H7 (cell line): ENCODE measurements at places on chromosomes 13 and 19.

DNA sequence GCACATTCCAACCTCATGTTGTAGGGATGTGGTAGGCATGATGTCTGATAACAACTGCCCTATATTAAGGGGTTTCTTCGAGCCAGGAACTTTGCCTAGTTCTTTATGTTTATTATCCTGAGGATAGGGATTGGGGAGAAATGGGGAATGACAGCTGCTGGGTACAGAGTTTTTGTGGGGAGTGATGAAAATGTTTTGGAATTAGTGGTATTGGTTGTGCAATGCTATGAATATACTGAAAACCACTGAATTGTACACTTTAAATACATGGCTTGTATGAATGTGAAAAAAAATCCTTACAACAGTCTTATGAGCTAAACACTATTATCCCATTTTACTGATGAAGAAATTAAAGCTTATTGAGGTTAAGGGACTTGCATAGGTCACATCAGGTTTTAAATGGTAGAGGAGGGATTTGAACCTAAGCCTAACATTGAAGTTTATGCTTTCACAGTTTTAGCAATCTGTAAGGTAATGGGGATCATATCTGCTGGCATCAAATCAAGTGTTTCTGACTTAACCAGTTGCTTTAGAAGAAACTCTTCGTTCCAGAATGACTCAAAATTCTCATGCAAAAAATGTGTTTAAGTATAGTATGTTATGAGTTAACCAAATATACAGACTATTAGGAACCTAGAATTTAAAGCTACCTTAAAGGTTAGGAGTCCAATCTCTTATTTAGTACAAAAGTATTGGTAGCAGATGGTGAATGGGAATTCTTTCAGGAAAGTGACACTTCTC, 61.4 kb downstream of the ERCC5 start:
- DNase-seq = no peak

DNA sequence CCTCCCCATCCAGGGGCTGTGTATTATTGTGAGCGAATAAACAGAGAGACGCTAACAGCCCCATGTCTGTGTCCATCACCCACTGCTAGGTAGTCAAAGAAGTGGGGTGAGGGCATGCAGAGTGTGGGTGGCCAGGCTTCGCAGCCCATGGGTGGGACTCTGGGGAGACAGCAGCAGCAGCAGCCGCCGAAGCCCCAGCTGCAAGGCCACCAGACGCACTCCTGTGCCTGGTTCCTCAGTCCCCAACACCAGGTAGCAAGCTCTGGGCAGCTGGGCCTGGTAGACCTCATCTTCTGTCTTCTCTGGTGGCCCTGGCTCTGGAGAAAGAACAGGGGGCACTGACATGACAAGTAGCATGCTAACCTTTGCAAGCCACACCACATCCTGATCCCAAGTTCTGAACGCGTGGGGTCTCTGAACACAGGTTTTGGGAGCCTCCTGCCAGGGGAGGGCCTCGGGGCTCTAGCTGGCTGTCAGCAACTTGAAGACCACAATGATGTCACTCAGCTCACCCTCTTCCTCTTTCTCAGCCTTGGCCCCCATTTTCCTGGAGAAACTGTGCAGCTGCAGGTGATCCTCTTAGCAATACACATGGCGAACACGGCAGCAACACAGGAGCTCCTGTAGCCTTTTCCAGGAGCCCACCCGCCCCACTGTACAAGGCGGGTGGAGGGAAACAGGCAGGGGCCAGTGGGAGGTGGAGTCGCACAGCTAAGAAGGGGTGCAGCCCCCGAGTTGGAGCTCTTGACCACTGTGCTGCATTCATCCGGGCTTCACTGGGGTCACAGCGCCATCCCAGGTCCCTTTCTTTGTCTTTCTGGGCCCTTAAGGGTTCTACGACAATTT, 5.8 kb downstream of the FUZ start:
- DNase-seq = peak; percentile 29

DNA sequence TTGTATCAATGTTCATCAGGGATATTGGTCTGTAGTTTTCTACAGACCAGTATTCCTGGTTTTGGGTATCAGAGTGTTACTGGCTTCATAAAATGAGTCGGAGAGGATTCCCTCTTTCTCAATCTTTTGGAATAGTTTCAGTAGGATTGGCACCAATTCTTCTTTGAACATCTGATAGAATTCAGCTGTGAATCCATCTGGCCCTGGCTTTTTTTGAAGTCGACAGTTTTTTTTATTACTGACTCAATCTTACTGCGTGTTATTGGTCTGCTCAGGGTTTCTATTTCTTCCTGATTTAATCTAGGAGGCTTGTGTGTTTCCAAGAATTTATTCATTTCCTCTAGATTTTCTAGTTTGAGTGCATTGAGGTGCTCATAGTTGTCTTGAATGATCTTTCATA, 11.4 kb downstream of the TEX26 start:
- DNase-seq = no peak

GRCh38 chr13:40109351-40109844, 453.9 kb downstream of the COG6 start:
- no peak for DNase-seq

DNA sequence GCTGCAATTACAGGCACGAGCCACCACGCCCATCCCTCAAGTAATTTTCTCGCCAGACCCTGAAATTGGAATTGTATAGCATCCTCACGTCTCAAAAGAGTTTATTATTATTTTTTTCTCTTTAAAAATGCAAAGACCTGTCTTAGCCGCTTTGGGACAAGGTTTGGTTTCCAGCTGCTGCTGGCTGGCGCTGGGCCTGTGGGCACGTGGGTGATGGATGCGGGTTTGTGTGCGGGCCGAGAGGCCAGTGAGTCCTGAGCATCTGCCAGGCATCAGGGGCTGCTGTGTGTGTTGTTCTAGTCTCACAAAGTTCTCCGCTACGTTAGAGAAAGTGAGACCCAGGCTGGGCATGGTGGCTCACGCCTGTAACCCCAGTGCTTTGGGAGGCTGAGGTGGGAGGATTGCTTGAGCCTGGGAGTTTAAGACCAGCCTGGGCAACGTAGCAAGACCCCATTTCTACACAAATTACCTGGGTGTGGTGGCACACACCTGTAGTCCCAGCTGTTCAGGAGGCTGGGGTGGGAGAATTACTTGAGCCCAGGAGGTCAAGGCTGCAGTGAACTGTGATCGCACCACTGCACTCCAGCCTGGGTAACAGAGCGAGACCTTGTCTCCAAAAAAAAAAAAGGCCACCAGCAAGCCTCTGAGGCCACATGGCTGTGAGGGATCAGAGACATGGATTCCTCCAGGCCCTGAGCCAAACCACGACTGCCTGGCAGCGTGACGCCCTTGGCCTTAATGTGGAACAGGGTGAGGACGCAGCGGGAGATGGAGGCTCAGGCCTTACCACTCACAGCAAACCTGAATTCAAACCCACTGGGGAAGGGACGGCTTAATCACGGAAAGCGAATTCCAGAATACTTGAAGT, 4.7 kb upstream of the TMPRSS9 start:
- DNase-seq = peak; percentile 32

- DNase-seq = no peak
These were observed 211.7 kb downstream of the DCT start for GRCh38 chr13:94267581-94268366.

DNA sequence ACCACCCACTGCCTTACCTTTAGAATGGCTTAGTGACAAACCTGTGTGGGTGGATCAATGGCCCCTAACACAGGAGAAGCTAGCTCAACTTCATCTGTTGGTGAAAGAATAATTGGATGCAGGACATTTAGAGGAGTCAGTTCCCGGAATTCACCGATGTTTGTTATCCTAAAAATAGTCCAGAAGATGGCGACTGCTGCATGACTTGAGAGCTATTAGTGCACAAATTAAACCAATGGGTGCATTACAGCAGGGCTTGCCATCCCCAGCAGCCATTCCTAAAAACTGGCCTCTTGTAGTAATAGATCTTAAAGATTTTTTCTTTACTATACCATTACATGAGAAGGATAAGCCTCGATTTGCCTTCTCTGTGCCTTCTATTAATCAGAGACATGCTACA, 46.8 kb upstream of the ZNF726 start:
- no peak for DNase-seq

DNA sequence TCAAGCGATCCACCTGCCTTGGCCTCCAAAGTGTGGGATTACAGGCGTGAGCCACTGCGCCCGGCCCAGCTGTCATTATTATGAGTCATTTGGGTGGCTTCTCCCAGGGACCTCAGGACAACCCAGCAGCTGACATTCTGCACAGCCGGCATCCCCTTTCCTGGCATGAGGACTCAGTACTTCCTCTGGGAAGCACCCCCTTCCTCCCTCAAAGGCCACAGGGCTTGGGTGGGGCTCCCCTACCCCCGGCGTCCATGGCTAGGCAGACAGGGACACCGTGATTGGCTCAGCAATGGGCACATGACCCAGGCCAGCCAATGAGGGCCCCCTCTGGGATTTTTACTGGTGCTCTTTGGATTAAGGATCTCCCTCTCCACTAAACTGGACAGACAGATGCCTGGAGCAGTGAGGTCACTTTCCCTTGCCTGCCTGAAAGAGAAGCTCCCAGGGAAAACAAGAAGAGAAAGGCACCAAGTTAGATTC, 6.0 kb downstream of the KANK2 start:
- DNase-seq = peak; percentile 88
